ENCODE measurements at places on chromosomes 12 and 14.

GRCh38 chr14:78445275-78445674, 275.1 kb downstream of the NRXN3 start:
- DNase-seq, result no peak

GRCh38 chr14:33879684-33880286, 71.1 kb downstream of the EGLN3 start:
- no peak for DNase-seq

- DNase-seq, result no peak
Observed at GRCh38 chr12:112973818-112974231, 4.5 kb upstream of the OAS2 start.

- no peak for DNase-seq
Observed at GRCh38 chr12:55698965-55699364, 8.7 kb downstream of the ITGA7 start.

Measured in CD8-positive, alpha-beta memory T cell (primary cell).